ENCODE measurements at places on chromosomes 2 and 18. TPM values are rescaled to one million over a fixed set of nuclear protein-coding genes. Genes with fewer than 3 reads are reported as not detected.

Gene DTNA
- 29.5 TPM for total RNA-seq

Gene UGT1A10
- total RNA-seq, result not detected

DNA sequence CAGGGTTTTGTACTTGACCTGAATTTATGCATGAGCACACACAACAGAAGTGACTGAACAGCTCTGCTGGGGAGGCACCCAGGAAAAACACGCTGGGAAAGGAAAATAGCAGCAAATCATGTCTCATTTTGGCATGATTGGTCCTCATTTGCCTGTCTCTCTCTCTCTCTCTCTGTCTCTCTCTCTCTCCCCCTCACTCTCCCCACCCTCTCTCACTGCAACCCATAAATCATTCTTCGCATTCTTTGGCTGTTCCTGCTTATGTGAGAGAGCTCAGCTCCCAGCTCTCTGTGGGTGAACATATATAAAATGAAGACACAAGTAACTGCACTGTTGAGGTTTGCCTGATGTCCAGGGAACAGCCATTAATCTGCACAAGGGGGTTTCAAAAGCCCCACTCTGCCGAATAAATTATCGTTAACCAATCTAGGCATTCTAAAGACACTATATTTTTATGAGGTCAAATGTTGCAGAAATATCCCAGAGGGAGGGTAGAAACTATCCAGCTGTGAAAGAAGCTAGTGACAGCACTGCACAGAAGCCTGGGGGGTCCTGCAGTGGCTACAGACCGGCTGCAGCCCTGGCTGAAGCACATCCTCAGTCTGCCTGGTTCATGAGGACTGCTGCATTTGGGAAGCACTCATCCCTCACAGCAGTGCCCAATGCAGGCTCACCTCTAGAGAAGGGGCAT is 260.3 kb downstream of the AFF3 start:
- peak; percentile 45 for DNase-seq

Gene RUFY4
- not detected for total RNA-seq

Gene IMPACT
- 11.6 TPM for total RNA-seq

GRCh38 chr2:179049546-179050311 is at the start of gene CCDC141:
CCDC141 (minus strand) TSS chr2:179050137; CDS start chr2:179049941, 196 bp downstream.
- DNase-seq, result no peak

DNA sequence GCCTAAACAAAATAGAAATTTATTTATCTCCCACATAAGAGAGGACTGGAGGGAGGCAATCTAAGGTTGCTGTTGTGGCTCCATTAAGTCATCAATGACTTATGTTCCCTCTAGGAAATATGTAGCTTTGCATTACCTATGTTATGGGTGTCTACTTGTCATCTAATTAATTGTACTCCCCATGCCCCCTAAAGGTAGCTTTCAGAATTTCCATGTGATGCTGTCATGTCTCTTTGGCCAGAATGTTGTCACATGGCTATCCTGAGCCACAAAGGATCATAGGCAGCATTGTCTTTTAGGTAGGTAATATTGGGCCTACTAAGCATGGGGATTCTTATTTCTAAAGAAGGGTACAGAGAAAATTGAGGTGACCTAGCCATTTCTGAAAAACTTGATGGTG is 935.6 kb upstream of the FANCL start:
- no peak for DNase-seq

- no peak for DNase-seq
Observed at GRCh38 chr2:241612156-241613016, 24.6 kb downstream of the THAP4 start.

Gene SMC6
- total RNA-seq, result 61.4 TPM

GRCh38 chr2:167935803-167936110 is 311.6 kb downstream of the STK39 start:
- DNase-seq, result no peak

DNA sequence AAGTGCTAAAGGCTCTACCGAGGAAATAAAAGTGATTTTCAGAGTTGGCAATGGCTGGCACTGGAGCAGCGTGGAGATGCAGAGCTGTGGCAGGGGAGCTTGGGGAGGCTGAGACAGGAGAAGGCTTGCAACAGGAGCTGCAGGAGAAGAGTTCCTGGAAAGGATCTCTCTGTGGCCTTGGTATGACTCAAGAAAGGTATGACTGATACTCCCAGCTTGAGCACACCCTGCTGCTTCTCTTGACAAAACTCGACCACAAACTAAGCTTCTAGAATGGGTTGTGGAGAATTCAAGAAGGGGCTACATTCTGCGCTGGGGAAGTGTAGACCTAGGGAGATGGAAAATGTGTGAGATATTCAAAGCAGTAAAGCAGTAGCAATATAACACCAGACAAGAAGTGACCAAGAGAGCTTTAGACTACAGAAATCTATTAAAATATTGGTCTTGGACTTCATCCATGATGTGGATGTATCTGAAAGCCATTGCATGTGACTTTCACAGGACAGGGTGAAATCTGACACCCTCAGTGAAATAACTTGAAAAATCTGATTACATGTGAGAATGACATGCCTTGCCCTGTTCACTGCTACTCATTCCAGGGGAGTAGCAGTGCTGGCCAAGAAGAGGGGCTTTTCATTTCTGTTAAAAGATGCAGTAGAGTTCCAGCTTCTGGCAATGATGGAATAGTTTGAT is 41.5 kb downstream of the SUCLG1 start:
- DNase-seq, result no peak

Gene PNO1
- 11.0 TPM for total RNA-seq

DNA sequence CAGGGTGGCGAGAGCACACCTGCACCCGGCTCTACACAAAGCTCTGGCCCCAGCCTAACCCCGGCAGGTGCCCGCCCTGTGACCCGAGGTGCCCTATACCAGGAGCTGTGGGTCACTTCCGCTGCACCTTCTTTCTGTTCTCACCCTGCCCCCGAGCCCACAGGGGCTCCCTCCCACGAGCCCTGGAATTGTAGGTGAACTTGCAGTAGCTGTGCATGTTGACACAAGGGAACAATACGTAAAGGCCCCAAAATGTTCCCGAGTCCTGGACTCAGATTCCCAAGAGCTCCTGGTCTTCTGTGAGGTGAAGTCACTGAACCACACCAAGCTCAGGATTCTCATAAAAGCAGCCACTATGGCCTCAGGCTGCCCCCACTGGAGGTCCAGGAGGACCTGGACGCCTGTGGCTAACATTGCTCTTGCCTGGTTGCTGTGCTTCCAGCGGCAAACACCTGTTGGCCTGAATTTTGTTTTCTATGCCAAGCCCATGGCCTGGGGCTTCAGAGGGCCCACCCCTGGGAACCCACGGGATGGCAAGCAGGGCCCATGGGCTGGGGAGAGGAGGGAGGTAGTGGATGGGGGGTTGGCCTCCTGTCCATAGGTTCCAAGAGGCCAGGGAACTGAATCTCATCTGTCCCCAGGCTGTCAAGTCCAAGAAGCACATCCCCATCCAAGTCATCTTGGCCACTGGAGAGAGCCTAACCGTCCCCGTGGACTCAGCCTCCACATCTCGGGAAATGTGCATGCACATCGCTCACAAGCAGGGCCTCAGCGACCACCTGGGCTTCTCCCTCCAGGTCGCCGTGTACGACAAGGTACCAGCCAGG is 23.2 kb upstream of the GPR17 start:
- no peak for DNase-seq

- no peak for DNase-seq
Observed at GRCh38 chr2:127506510-127506909, 19.8 kb downstream of the IWS1 start.

DNA sequence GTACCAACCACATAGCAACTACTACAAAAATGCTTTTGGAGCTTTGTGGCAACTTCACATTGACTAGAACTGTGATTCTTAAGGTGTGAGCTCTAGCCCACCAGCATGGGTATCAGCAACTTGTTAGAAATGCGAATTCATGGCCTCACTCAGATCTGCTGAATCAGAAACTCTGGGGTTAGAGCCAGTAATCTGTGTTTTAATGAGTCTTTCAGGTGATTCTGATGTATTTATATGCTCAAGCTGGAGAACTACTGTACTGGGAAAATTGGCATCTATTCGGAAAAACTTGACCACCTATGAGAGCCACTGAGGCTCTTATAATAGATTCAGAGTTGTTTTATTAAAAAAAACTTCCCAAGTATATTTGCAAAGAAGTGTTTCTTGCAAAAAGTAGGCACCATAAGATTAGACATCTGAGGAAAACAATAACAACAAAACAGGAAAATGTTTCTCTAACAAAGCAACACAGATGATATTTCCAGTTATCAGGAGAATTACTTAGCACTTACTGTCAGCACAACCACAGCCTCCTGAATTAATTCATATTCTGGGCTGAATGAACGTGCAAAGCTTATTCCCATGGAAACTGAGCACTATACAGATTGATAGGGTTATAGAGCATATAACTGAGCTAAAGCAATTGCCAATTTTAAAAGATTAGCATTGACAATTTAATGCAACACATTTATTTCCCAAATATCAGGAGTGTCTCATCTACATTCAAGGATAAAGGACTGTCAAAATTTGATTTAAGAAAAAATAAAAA is 71.6 kb downstream of the NCKAP5 start:
- DNase-seq, result no peak

- DNase-seq, result no peak
Observed at GRCh38 chr2:57444752-57445430, 601.7 kb upstream of the VRK2 start.

Gene DRC1
- total RNA-seq, result 2.3 TPM

DNA sequence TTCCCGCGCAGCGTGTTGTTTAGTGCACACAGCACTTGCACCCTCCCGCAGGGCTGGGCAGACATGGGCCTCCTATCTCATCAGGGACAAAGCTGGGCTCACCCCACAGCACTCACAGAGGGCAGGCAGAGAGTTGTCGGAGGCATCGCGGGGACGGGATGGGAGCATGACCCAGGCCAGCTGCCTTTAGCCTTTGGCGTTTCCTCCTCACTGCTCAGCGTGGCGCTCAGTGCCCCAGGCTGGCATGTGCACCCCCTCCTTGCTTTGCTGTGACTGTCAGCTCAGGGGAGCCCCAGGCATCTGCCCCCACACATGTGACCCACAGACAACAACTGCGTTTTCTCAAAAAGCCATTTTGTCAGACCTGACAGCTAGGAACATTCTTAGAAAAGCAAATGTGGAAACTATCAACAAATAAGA is 101.1 kb downstream of the RNF144A start:
- no peak for DNase-seq

DNA sequence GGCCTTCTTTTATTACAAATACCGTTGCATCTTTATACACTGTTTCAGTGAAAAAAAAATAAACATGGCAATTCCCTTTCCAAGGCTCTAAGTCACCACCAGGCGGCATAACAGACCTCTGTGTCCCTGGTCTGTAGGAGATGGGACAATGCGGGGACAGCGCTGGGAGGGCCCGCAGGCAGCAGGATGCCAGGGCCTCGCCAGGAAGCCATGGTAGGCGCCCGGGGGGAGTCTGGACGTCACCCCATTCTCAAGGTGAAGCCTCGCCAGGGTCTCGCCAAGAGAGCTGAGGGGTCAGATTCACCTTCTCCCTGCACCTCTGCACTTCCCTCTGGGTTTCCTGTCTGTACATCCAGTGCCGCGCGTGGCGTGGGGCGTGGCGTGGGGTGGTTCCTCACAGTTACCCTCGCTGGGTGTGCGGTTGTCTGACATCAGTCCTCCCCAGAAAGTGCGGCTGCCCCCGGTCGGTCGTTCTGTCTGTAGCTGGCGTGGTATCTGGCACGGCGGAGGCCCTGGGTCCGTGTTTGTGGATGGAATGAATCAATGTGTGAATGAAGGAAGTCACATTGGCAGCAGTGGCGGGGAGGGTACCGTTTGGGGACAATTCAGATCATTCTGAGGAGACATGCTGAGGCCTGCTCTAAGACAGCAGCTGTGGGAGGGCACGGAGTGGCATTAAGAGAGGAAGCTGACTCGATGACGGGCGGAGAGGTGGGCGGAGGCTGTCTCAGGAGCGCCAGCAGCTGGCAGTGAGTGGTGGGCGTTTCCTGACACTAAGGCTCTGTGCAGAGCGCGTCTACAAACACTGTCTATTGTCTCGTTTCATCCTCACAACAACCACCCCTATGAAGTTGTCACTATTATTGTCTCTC is 46.0 kb downstream of the LRRFIP1 start:
- peak; percentile 65 for DNase-seq

Gene TXNL1
- 66.7 TPM for total RNA-seq

DNA sequence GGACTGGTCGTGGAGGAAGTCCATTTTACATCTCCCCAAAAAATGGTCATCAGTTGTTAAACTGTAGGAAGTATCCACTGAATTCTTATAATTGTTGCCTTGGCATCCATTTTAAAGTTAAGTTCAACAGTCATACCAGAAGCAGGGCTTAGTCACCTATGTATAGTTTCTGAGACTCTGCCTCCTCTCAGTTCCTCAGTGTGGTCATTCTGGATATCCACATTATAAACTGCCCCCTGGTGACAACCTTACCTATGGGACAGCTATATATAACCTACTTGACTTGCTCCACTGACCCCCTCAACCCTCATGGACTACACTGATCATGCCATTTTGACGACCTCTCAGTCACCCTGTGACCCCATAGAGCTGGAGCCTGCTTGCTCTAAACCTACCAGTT is 617.0 kb downstream of the LRP1B start:
- DNase-seq, result no peak

GRCh38 chr18:44051026-44051425 is 629.7 kb upstream of the SETBP1 start:
- no peak for DNase-seq

Gene IL18RAP
- total RNA-seq, result not detected

Measured in glutamatergic neuron (in vitro differentiated cells).